ENCODE measurements at places on chromosomes 1 and 21.

DNA sequence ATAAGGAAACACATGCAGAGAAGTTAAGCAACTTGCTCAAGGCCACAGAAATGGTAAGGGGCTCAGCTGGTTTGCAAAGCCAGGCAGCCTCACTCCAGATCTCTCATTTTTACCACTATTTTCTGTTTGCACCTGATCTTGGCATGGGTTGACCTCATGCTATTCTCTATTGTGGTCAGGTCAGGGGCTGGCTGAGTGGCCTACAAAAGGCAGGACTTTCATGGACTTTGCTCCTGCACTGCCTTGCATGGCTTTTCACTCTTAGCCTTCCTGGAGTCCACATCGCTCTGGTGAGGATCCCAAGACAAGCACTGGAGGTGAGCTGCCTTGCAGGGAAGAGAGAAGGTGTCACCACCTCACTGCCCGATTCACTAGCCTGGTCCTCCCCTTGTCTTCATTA lies 56.8 kb upstream of the CSF3R start:
- DNase-seq, result no peak

DNA sequence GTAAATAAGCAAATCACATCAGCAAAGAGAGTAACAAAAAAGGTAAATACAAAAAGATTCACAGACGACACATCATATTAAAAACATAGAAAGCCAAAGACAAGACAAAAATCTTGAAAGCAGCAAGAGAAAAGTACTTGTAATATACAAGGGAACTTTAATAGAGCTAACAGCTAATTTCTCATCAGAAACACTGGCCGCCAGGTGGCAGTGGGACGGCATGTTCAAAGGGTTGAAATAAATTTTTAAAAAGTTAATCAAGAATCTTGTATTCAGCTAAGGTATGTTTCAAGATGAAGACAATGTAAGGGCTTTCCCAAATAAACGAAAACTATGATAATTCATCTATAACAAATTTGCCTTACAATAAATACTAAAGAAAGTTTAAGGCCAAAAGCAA lies 358.1 kb downstream of the LRRIQ3 start:
- DNase-seq, result no peak

DNA sequence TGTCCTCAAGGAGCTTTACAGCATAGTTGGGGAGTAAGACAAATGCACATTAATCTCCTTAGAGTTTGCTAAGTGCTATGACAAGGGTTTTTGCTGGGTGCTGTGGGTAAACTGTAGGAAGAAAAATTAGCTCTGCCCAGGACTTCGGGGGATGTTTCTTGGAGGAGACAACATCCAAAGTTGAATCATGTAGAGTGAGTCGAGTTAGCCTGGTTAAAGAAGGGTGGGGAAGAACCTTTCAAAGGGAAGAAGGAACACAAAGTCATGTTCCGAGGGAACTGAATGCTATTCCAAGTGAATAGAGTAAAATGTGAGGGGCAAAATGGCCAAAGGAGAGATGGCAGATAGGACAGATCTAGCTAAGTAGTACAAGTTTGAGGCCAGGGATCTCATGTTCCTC lies 17.1 kb downstream of the SPRTN start:
- DNase-seq, result no peak

DNA sequence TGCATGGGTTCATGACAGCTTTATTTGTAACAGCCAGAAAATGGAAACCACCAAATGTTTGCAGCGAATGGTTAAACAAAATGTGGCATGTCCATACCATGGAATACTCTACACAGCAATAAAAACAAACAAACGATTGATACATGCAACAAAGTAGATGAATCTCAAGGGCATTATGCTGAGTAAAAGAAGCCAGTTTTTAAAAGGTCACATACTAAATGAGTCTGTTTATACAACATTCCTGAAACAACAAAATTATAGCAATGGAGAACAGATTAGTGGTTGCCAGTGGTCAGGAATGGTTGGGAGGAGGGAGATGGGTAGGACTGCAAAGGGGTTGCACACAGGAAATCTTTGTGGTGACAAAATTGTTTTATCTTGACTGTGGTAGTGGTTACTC lies 202.4 kb upstream of the UBE2U start:
- no peak for DNase-seq

DNA sequence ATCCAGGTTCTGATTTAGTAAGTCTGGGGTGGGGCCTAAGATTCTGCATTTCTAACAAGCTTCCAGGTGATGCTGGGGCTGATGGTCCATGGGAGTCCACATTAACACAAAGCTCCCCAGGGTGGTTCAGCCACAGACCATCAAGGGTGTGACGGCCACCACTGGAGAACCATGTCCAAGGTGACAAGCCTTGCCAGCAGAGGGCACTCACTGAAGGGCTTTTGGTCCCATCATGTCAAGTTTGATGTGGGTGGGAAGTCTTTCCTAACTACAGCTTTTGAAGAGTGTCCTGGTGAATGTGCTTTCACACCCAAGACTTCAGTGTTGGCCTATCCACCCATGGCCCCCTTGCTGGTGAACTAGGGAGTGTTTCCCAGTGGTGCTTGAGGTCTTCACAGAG lies 67.1 kb downstream of the UBE2T start:
- no peak for DNase-seq

GRCh38 chr1:203268901-203269653 lies 36.2 kb upstream of the BTG2 start:
- no peak for DNase-seq

GRCh38 chr1:203225071-203225470 lies 4.4 kb downstream of the CHIT1 start:
- DNase-seq, result no peak

DNA sequence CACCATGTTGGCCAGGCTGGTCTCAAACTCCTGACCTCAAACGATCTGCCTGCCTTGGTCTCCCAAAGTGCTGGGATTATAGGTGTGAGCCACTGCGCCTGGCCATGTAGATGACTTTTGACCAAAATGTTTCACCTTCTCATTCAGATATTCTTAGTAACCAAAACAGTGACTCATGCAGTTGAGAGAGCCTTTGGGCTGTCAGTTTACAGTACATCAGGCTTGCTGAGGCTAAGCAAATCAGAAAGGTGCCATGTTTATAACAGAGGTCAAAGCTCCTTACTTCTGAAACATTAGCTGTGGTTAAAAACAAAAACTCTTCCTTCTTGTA lies 21.0 kb downstream of the CNIH4 start:
- DNase-seq, result no peak

GRCh38 chr1:67853704-67854103 lies 20.4 kb upstream of the GNG12 start:
- no peak for DNase-seq

DNA sequence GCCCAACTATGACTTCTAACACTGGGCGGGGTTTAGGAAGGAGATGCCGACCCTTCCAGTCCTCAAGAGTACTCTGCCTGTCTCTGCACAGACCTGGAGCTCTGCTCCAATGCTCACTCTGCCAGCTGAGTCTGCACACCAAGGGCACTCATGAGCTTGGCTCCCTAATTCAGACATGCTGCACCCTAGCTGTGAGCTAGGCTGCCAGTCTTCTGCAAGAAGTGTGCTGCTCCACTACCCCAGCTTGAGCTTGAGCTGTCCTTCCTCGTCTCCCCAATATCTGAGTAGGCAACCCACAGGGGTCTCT lies 13.2 kb downstream of the TP53BP2 start:
- DNase-seq, result no peak

DNA sequence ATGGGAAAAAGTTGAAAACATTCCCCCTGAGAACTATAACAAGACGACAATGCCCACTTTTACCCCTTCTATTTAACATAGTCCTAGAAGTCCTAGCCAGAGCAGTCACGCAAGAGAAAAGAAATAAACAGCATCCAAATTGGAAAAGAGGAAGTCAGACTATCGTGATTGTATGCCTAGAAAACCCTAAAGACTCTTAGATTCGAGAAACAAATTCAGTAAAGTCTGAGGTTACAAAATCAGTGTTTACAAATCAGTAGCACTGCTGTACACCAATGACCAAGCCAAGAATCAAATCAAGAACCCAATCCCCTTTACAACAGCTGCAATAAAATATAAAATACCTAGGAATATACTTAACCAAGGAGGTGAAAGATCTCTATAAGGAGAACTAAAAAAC lies 72.4 kb downstream of the POU2F1 start:
- no peak for DNase-seq

- DNase-seq, result no peak
Observed at GRCh38 chr1:225534135-225534534, 106.3 kb upstream of the LBR start.

GRCh38 chr1:174324939-174325338 lies 122.8 kb upstream of the GPR52 start:
- no peak for DNase-seq

DNA sequence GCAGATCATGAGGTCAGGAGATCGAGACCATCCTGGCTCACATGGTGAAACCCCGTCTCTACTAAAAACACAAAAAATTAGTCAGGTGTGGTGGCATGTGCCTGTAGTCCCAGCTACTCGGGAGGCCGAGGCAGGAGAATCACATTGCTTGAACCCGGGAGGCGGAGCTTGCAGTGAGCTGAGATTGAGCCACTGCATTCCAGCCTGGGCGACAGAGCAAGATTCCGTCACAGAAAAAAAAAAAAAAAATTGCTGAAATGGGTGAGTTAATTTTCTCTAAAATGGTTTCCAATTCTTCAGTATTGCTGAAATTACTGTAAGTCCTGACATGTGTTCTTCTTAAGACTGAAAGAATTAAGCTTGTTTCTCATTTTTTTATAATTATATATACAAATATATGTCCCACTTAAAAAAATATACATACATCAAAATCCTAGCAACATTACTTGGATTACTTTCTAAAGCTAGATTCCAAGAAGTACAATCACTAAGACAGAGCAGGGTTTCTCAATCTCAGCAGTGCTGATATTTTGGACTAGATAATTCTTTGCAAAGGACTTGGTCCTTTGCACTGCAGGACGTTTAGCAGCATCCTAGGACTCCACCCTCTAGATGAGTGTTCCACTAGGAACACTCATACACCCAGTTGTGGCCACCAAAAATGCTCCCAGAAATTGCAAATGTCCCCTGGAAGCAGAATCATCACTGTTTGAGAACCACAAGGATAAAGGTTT lies 24.8 kb downstream of the ZNHIT6 start:
- DNase-seq, result no peak

DNA sequence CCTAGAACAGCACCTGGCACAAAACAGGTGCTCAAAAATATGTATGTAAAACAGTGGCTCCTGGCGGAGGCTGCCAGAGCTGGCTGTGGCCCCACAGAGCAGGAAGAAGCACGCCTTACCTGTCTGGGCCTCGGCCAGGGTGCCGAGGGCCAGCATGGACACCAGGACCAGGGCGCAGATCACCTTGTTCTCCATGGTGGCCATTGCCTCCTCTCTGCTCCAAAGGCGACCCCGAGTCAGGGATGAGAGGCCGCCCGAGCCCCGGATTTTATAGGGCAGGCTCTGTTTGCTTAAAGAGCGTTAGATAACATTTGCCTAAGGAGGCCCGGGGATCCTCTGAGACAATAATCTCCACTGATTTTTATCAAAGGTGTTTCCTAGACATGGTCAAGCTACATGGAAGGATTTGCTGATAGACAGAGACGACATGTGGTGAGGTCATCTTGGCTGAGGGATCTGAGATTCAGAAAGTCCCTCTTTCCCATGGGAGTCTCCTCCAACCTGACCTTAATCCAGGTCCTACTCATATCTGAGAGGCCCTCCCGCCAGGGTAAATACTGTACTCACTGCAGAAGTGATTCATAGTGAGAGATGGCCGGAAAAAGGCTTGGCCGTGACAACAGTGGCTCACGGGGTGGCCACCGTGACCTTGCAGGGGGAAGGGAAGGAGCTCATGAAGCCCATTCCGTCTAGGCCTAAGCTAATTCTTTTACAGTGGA lies at the start of gene TFF1:
TFF1 (minus strand) TSS at position 244 of the 719 bp plus-strand sequence; CDS start at position 204, 40 bp downstream.
- no peak for DNase-seq

- DNase-seq, result no peak
Observed at GRCh38 chr1:55047611-55048010, 8.3 kb downstream of the PCSK9 start.

DNA sequence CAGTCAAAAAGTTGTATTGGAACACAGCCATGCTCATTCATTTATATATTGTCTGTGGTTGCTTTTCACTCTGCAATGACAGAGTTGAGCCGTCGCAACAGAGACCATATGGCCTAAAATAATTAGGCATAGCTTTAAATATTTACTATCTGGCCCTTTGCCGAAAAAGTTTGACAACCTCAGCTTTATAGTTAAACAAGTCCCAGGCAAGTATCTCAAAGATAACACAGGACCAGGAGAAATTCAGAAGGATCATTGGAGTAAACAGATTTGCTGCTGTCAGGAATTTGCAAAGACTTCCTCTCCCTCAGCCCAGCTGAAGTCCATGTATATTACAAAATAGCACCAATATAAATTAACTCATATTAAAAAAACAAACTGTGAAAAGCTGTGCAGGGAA lies 34.4 kb downstream of the NID1 start:
- no peak for DNase-seq

GRCh38 chr1:238141353-238141752 lies 250.6 kb upstream of the ZP4 start:
- no peak for DNase-seq

DNA sequence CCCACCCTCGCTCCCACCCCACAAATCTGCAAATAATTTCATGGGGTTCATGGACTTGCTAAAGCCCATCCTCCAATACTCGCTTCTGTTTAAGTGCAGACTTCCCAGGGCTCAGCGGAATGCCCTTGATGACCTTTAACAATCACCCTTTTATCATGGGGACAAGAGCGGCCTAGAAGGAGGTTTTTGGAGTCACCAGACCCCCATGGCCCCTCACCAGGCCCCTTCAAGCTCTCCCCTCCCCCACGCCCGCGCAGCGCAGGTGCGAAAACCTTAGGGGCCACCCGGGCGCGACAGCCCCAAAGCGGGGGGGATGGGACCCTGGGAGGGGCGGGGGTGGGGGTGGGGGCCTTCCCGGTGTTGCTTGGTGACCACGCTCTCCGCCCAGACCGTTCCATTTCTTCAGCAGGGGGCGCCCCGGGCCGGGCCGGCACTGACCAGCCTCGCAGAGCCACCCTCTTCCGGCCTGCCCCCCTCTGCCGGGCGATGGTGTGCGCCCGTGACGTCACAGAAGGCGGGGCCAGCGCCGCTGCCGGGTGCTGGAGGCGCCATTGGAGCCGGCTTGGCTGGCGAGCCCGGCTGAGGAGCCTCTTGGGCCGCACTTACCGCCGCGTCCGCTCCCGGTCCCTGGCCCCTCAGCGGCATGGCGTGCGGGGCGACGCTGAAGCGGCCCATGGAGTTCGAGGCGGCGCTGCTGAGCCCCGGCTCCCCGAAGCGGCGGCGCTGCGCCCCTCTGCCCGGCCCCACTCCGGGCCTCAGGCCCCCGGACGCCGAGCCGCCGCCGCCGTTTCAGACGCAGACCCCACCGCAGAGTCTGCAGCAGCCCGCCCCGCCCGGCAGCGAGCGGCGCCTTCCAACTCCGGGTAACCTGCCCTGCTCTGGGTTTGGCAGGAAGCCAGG lies at the start of gene AKIRIN1:
AKIRIN1 (plus strand) TSS at position 539 of the 900 bp plus-strand sequence; CDS start at position 644, 105 bp downstream.
- peak; percentile 90 for DNase-seq
